IPS-NIHi11 (cell line): ENCODE measurements at places on chromosomes 13 and 19.

DNA sequence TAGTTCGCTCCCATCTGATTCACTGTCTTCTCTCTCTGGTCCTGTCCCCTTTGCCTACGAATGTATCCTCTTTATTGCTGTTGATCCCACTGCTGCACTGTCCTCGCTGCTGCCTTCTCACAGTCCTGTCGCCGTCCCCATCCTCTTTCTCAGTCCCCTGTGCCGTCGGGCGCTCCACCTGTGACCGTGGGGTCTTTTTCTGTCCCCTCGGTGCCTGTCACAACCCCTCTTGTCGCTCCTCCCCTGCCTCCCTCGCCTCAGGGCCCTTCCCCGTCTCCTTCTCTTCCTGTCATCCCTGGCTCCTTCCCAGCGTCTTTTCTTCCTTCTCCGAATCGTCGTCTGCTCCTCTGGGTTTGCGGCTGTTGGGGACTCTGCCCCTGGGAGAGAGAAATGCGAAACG lies 32.3 kb downstream of the SYT3 start:
- DNase-seq: no peak

- no peak for DNase-seq
These were observed 227.5 kb upstream of the SERP2 start for GRCh38 chr13:44146138-44146537.

- peak; percentile 76 for DNase-seq
These were observed 19.3 kb upstream of the ZNF888 start for GRCh38 chr19:52942386-52943133.

DNA sequence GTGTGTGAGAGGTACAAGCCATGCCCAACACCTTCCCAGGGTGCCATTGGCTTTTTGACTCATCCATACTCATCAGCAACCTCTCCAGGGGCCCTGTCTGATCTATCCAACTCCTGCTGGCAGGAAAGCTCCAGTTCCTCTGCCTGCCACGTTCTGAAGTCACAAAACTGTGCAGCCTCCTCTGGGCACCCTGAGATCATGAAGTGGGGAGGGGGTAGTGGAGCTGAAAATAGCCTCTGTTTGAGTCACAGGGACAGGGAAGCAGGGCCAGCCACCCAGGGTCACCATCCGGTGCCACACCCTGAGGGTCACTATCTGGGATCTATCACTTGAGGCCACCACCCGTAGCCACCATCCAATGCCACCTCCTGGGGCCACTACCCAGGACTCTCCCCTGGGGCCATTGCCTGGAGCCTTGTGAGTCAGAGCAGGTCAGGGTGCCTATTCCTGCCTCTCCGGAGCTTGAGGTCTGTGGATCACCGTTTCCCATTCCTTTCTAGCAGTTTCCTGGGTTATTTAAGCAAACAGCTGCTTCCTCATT lies 172.1 kb downstream of the NUFIP1 start:
- DNase-seq: no peak

DNA sequence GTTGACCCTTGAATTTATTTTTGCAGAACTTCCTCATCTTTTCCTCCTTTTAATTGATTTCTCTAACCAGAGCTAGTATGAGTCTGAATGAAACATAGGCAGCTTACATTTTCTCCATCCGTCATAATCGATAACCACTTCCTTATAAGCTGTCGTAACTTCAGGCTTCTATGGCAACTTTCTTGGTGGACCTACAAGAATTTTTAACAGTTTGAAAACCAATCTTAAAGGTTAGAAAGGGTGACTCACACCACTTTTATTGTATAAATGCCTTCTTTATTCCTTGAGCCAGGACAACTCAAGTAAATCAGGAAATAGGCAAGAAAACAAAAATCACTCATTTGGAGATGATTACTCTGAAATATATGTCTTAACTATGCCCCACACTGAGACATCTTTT lies 105.7 kb upstream of the KL start:
- no peak for DNase-seq

GRCh38 chr19:45800070-45800553 lies 7.5 kb upstream of the DMWD start:
- DNase-seq: no peak

GRCh38 chr13:73189362-73189761 lies 130.6 kb downstream of the KLF5 start:
- DNase-seq: no peak

DNA sequence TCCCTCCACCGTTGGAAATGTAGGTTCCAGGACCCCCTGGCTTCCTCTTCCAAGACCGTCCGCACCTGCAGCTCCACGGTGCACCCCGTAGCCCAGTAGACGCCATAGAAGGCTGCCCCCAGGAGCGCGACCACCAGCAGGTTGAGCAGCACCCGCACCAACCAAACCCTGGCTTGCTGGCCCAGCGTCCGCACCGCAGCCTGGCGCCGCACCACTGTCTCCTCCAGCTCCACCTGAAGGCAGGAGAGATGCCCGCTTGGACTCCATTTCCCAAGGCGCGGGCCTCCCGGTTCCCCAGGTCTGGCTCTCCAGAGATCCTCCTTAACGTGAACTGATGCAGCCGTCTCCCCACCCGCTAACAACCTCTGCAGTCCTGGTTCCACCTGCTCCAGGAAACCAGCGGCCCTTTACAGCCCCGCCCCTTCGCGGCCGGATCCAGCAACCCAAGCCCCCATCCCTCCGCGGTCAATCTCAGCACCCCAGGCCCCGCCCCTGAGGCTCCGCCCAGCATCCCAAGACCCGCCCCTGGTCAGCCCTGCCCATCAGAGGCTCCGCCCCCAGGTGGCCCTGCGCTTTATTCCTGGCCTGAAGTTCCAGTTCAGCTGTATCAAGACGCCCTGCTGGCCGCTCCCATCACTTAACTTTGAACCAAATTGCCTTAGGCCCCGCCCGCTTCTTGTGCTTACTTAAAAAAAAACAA lies 5.0 kb upstream of the LENG1 start:
- DNase-seq: peak; percentile 82

- DNase-seq: no peak
These were observed 14.8 kb downstream of the DHX34 start for GRCh38 chr19:47363758-47364531.

DNA sequence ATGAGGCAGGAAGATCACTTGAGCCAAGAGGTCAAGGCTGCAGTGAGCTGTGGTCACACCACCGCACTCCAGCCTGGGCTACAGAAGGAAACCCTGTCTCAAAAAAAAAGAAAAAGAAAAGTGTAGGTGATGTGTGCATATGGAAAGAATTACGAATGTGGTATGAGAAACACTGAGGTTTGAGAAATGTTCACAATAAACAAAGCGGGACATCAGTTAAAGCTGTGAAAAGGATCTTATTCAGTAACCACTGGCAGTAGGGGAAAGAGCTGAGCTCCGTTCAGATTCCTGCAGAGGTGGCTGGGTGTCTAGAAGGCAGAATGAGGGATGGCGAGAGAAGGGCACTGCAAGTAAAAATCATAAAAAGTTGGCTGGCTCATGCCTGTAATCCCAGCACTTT lies 4.1 kb upstream of the IGSF23 start:
- DNase-seq: no peak

GRCh38 chr19:43471091-43471490 lies 5.7 kb upstream of the LYPD3 start:
- no peak for DNase-seq

- DNase-seq: no peak
These were observed 1.7 kb downstream of the STK24 start for GRCh38 chr13:98575009-98575903.

DNA sequence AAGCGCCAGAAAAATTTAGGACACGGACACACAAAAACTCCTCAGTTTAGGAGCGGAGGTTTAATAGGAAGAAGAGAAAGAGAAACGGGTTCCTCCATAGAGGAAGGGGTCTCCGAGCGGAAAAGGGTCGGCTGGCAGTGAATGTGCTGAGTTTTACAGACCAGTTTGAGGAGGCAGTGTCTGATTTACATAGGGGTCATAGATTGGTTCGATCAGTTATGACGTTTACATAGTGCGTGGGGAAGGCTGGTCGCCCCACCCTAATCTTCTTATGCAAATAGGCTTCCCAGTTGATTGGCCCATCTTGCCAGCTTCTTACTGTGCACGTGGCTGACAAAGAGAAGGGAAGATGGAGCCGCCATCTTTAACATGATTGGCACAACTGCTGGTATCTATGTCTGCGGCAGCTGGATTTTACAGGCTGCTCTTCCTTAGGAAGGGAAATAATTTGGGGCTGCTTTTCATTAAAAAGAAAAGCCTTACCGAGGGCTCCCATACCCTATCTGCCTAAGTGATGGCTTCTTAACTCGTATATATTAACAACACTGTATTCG lies 1.2 kb upstream of the ZNF225 start:
- DNase-seq: peak; percentile 31

- peak; percentile 26 for DNase-seq
These were observed 439.4 kb upstream of the KLF12 start for GRCh38 chr13:74573654-74574053.

DNA sequence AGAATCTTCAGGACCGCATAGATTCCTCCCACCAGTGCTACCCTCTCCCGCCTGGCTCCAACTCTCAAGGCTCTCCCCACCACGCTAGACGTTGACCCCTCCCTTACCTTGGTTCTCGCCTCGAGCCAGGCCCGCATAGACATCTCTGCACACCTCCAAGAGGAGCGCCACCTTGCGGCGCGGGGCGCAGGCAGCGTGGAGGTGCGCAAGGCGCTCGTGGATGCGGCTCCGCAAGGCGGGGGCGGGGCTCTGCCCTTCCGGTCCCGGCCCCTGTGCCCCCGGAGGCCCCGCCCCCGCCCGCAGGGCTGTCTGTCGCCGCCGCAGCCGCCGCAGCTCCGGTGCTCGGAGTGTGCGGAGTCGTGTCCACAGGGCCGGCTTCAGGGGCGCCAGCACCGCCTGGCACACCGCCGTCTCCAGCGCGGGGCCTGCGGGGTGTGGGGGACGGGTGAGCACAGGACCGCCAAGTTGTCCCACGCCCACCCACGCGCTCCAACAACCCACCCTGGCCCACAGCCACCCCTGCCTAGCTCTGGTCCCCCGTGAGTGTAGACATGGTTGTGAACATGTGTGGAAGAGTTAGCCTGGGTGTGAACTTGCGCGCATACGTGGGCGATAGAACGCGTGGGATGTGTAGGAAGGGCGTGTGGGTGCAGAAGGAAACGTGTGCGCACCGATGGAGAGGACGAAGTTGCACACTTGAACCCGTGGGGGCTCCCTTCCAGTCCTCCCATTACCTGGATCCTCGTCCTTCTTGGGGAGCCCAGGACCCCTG lies 8.1 kb downstream of the RINL start:
- DNase-seq: peak; percentile 87

- DNase-seq: no peak
These were observed 17.7 kb downstream of the PNMA8A start for GRCh38 chr19:46453661-46454060.

DNA sequence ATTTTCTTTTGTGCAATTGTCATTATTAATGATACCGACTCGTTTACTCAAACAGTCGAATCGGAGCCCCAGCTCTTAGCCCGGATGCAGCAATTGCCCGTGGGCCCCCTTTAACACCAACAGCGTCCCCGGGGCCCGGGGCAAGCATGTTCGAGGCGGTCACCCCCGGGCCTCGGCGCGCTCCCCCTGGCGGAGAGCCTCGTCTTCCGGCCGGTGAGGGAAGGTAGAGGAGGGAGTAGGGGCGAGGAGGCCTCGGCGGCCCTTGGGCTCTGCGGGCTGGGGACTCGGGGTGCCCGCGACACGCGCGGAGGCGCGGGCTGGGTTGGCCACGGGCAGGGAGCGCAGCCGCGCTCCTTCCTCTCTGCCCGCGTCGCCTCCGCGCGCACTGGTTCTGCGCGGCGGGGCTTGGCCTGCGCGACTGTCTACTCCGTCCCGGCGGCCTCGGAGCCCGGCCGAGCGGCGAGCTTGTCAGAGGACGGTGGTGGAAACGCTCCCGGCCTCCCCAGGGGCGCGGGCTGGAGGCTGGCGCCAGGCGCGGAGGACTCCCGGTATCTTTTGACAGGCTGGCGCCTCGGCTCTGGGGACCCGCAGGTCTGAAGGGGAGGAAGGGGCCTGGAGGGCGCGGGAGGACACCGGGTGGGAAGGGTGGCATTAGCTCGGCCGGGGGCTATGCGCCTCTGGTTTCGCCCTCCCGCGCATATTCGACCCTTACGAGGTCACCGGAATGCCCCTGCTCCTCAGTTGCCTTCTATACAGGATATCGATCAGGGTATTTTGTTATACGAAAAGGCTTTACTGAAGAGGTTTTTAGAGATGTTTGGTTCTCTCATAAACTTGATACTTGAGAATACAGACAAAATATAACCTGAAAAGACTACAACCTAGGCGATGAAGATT lies 1.5 kb downstream of the BIVM start:
- peak; percentile 90 for DNase-seq

DNA sequence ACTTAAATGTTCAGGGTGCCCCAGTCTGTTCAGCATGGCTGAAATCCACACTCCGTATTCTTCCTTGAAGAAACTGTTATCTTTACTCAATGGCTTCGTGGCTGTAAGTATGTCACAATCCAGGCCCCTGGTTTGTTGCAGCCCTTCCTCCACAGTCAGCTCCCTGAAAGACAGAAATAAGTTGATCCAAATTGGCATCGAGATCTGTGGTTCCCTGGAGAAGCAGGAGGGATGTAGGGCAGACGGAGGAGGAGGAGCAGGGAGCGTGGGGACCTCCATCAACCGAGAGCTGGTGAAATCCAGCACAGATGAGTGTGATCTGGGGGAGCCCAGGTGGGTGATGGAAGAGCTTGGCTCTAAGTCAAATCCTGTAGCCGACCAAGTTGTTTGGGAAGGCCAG lies 304 bp downstream of the TSPAN16 start:
- DNase-seq: no peak

DNA sequence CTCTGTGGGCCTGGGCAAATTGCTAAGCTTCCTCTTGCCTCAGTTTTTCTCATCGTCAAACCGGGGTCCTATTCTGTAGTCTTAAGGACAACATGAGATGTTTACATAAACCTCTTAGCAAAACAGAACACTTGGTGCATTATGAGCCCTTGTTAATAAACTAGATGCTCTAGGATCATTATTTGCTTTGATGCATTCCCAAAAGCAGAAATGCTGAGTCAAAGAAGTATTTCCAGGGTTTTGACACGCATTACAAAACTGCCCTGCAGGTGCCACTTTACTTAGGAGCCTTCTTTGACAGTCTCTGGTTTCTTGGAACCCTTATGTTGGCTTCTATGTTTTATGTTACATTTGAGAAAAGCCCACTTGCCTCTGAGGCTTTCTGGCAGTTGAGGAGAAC lies 12.1 kb downstream of the AKAP11 start:
- no peak for DNase-seq

- no peak for DNase-seq
These were observed 2.2 kb downstream of the UPF3A start for GRCh38 chr13:114283576-114283975.
